Adipose tissue (tissue), 3 donors: ENCODE measurements at places on chromosomes 4 and X. TPM values are rescaled to one million over a fixed set of nuclear protein-coding genes. Genes with fewer than 3 reads are reported as not detected.

The ANAPC10 gene
- 14.9 TPM for polyA plus RNA-seq

The MAGEB3 gene
- not detected for polyA plus RNA-seq

The EGFL6 gene
- 0.06 TPM for polyA plus RNA-seq

The BMPR1B gene
- polyA plus RNA-seq: 0.18 TPM

The HUWE1 gene
- polyA plus RNA-seq: 26.2 TPM

The GABRG1 gene
- not detected for polyA plus RNA-seq
